IMR-90 (cell line): ENCODE measurements at places on chromosomes 2 and 18.
A peak's percentile ranks its signal among the peaks of the same experiment; 100 is the strongest.

- H3K27ac ChIP-seq, result no peak overlapping the region
- H3K4me1 ChIP-seq, result peaks cover 2% of the 10 kb centered on the region; the same call in 1 of the 2 replicates
- H3K4me3 ChIP-seq, result no peak overlapping the region
- H3K27me3 ChIP-seq, result no peaks in the 10 kb centered on the region
- peak; percentile 98 for DNase-seq
Measured at GRCh38 chr2:144015655-144016245, 504.2 kb downstream of the ZEB2 start.

- peak; percentile 44 for DNase-seq
- H3K27ac ChIP-seq, result no peak overlapping the region
- H3K27me3 ChIP-seq, result no peaks in the 10 kb centered on the region
- peaks cover 6% of the 10 kb centered on the region for H3K4me1 ChIP-seq
Measured at GRCh38 chr2:160252278-160252887, 52.3 kb upstream of the ITGB6 start.

DNA sequence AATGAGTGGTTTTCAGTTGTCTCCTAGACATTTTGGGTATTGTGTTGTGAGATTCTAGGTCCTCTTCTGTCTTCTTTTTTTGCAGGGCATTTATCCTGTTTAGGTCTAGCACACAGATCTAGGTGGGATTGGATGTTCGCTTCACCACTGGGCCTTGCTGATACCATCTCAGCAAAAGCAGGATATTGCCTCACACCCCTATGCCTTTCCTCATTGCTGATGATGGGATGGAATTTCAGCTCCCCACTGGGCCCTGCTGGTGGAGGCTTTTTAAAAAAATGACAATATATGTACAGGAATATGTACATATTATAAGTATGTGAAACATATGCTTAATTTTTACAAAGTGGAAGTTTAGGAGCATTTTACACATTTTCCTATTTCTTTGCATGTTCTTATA, 5.4 kb upstream of the TOGARAM2 start:
- H3K4me3 ChIP-seq, result no peak overlapping the region
- H3K36me3 ChIP-seq, result no peaks in the 10 kb centered on the region
- H3K4me1 ChIP-seq, result peaks cover 4% of the 10 kb centered on the region
- H3K27me3 ChIP-seq, result peaks cover 8% of the 10 kb centered on the region
- no peak for DNase-seq

GRCh38 chr18:73201940-73202339, 334.2 kb upstream of the NETO1 start:
- no peak overlapping the region for H3K4me3 ChIP-seq
- peak; percentile 41 for DNase-seq
- H3K27ac ChIP-seq, result no peak overlapping the region
- H3K36me3 ChIP-seq, result no peaks in the 10 kb centered on the region
- H3K27me3 ChIP-seq, result no peaks in the 10 kb centered on the region
